ENCODE measurements at places on chromosomes 3 and 15. TPM values are rescaled to one million over a fixed set of nuclear protein-coding genes. Genes with fewer than 3 reads are reported as not detected.

DNA sequence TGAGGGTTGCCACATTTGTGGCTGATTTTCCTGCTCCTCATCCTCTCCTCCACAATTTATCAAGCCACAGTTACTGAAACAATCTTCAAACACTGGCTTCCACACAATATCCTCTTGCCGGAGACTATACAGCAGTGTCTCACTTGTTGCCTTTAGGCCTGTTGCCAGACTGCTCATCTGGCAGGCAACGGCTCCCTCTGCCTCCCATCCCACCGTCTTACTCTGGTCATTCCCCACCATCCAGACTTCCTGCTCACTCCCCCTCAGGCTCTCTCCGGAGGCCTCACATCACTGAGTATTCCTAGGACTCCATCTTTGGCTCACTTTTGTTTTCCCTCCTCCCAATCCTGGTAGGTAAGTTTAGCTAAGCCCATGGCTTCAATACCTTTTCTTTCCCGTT, 301.9 kb downstream of the IL20RB start:
- no peak for DNase-seq
- H3K27ac ChIP-seq, result no peak overlapping the region
- H3K36me3 ChIP-seq, result no peaks in the 10 kb centered on the region
- H3K4me3 ChIP-seq, result no peak overlapping the region

- H3K27me3 ChIP-seq, result peaks cover 32% of the 10 kb centered on the region
- no peak for DNase-seq
- no peak overlapping the region for H3K27ac ChIP-seq
- H3K4me1 ChIP-seq, result peaks cover 19% of the 10 kb centered on the region
- no peak overlapping the region for H3K4me3 ChIP-seq
Measured at GRCh38 chr15:39429898-39430357, 151.0 kb upstream of the THBS1 start.

DNA sequence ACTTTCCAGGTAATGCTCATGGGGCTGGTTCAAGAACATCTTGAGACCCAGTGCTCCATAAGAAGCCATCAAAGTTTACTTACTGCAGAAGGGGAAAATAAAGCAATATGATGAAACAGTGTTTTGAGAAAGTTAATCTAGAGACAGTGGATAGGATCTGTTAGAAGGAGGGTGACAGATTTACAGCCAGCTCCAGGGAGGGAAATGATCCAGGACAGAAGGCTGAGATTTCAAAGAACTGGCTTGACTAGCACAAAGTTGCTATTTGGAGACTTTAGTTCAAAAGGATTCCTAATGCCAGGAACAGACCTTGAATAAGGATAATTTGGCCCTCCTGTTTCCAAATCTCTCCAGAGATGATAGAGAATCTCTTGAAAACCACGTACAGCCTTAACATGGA, 166.5 kb upstream of the NECTIN3 start:
- no peaks in the 10 kb centered on the region for H3K36me3 ChIP-seq
- H3K4me1 ChIP-seq, result no peaks in the 10 kb centered on the region

DNA sequence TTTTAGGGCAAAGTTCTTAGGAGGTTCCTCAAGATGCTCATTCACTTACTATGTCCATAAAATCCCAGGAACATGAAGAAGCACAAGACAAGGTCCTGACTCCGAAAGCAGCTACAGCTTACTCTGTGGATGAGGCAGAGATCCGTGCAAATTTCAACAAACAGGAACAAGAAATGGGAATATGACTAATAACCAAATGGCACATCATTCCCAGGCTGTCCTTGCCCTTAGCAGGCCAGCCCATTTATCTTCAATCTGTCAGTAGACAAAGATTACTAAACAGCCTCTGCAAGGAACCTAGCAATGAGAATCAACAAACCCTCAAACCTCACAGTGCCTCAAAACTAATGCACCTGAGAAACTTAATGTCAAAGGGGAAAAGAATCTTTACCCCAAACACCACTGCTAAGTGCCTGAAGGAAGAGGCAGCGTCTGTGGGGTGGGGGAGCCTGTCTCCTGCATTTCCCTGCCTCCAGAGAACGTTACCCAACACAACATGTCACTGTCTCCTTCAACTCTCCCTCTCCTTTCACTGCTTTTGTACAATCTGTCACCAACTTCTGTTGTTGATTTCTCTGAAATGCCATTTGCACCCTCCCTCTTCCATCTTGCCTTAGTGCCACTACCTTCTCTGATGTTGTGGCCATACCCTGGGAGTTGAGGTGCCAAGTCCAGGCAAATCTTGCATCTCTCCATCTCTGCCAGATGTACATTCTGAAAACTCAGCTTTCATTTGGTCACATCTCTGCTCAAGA, 4.8 kb downstream of the TNFAIP8L3 start:
- no peaks in the 10 kb centered on the region for H3K36me3 ChIP-seq
- peaks cover 54% of the 10 kb centered on the region for H3K27me3 ChIP-seq
- no peak overlapping the region for H3K27ac ChIP-seq
- H3K4me3 ChIP-seq, result no peak overlapping the region
- H3K4me1 ChIP-seq, result peaks cover 4% of the 10 kb centered on the region
- no peak for DNase-seq

- H3K4me3 ChIP-seq, result no peak overlapping the region
- peaks cover 4% of the 10 kb centered on the region for H3K27me3 ChIP-seq
- H3K27ac ChIP-seq, result no peak overlapping the region
Measured at GRCh38 chr3:28077572-28077971, 163.8 kb upstream of the CMC1 start.

DNA sequence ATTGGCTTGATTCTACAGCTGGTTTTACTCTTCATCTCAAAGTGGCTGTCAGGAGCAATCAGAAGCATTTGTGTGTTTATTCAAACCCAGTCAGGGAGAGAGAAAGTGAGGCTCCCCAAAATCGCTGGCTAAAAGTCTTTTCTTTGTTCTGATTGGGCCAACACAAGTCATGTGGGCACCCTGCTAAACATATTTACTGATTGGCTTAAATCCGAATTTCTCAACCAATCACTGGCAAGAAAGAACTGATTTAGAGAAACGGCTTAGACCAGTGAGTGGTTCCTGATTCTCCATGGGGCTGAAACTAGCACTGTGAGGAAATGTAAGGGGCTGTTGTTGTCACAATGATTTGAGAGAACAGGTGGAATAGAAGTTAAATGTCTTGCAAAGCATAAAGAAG, 98.9 kb upstream of the PDZRN3 start:
- no peaks in the 10 kb centered on the region for H3K4me1 ChIP-seq
- no peak overlapping the region for H3K4me3 ChIP-seq
- DNase-seq, result no peak
- no peaks in the 10 kb centered on the region for H3K36me3 ChIP-seq
- no peaks in the 10 kb centered on the region for H3K27me3 ChIP-seq
- H3K27ac ChIP-seq, result no peak overlapping the region

GRCh38 chr3:143287403-143287802, 167.8 kb downstream of the CHST2 start:
- H3K27me3 ChIP-seq, result peaks cover 1% of the 10 kb centered on the region
- H3K4me3 ChIP-seq, result no peak overlapping the region
- no peaks in the 10 kb centered on the region for H3K4me1 ChIP-seq
- H3K36me3 ChIP-seq, result no peaks in the 10 kb centered on the region

The PATL2 gene
- total RNA-seq, result 11.1 TPM

The LMAN1L gene
- 0.93 TPM for total RNA-seq

The CSPG4 gene
- total RNA-seq, result not detected

The P3H2 gene
- not detected for total RNA-seq

Data from activated T-helper 1 cell treated with anti-CD3 and anti-CD28 coated beads, Interleukin-12 subunit alpha, Interleukin-12 subunit beta, Interleukin-2, Interleukin-4 antibody, amounts not matched to agents 30 ng/mL and 10 ng/mL and 1 ng/mL, durations not matched to agents 14 hours and 24 hours and 36 hours (primary cell).